ENCODE measurements at places on chromosomes 1 and 21. TPM values are rescaled to one million over a fixed set of nuclear protein-coding genes. Genes with fewer than 3 reads are reported as not detected.

DONSON gene
- 10.1 TPM for total RNA-seq

DNA sequence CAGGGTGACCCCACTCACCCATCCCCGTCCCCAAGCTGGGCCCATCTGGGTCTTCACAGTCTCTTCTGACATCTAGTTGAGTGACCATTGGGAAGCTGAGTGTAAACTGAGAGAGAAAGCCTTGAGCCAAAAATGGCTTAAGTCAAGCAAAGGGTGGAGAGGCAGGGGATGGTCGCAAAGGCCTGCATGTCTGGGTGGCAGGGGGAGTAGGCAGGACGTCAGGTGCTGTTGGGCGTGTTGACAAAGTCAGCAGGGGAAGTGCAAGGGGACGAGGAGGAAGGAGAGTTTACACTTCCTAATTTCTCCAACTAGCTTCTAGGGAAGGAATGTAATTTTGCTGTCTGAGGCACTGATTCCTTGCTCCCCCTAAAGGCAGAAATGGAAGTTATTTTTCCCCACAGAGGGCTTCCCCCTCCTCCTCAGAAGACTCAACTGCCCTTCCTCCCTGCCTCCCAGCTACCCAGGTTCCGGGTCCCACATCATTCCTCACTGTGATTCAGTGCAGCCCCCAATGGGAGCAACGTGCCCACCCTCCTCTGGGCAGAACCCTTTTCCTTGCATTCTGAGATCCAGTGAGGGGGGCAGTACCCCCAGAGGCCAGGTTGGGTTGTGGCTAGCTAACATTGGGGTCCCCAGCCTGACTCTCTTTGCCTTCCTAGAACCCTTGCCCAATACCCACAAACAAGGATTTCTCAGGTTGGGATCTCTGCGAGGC is 1.2 kb upstream of the ADORA1 start:
- no peak for DNase-seq

DNA sequence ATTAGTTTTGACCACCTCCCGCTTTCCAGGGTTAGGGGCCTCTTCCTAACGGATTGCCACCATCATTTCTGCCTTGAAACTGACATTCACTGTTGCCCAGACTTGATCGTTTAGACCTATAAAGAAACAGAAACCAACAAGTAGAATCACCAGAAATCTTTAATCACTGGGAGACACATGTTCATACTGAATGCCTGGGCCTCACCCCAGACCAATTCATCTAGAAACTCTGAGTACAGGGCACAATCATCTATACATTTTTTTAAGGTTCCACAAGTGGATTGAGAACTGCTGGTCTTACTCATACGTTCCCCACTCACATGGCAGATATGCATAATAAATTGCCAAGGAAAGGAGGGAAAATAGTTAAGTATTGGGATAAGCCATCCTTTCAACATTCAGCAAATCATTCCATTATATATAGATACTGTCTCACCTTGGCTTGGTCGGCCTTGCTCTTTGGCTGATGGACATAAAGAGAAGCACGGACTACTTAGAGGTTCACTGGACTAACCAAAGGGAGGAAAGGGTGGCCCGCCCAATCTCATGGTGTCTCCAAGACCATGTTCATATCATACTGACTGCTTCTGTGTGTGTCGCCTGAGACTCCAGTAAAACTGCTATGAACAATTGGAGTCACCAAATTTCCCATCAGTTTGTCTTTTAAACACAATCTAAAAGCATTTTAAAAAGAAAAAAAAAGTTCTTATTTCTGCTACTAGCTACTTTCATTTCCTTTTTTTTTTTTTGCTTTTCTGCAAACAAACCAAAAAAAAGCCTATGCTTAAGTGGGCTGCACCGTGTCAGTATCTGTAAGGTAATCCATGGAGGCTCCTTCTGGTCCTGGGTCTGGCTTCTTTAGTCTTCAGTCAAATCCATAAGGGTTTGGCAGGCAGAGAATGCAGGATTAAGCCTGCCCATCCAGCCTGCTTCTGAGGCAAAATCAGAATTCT is 9.4 kb upstream of the TARBP1 start:
- DNase-seq = no peak

- no peak for DNase-seq
Observed at GRCh38 chr1:161962091-161962887, 61.4 kb downstream of the OLFML2B start.

DNA sequence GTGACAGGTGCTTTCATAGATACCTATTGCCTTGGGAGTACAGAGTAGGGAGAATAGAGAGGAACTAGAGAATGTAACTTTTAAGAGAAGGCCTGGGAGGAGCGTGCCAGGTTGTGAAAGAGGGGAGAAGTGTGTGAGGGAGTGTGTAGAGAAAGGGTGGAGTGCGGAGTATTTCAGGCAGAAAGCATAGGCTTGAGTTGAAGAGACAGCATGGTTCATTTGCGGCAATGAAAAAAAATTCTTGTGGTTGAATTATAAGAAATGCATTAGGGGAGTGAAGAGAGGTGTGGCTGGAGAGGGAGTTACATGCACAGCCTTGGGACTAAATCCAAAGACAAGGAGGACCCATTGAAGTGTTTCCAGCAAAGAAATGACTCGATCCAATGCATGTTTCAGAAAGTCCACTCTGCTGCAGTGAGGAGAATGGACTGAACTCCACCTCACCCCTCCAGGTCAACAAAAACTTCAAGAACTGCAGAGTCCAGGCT is 81.7 kb upstream of the ADAM30 start:
- DNase-seq = no peak

DNA sequence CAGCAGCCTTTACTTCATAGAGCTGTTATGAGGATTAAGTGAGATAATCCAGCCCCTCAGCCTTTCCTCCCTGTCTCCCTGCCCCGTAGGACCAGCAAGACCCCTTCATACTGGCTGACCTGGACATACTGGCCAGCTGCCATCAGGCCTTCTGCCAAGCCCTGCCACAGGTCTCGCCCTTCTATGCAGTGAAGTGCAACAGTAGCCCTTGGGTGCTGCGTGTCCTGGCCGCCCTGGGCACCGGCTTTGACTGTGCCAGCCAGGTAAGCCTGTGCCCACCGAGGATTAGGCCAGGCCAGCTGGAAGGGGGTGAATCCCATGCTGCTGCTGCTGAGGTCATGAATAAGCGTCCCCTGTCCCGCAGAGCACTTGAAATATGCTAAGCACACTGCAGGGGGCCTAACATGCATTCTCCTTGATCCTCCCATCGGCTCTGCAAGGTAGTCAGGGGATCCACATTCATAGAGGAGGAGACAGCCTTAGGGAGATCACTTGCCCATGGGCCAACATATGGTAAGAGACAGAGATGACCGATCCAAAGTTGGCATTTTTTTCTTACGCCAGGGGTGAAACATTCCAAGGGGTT is 73.3 kb upstream of the TINAGL1 start:
- DNase-seq = no peak

DNA sequence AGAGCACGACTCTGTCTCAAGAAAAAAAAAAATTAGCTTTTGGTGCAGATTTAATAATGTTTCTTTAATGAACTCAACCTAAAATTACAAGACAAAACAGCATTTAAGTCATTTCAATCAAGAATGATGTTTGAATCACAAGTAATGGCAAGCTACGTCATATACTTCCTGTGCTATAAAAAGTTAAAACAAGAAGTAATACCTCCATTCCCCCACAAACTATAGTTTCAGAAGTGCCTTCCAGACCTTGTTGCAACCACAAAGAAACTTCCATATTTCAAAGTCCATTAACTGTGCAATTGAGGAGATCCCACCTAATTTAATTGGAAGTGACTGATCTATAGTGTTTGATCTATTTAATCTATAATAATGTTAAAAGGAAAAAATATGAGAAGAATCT is 15.1 kb downstream of the NRDC start:
- DNase-seq = no peak

All from mucosa of gallbladder (tissue), 1 donor.